Thyroid gland (tissue), 4 donors: ENCODE measurements at places on chromosomes 1 and 21. TPM values are rescaled to one million over a fixed set of nuclear protein-coding genes. Genes with fewer than 3 reads are reported as not detected.

The H3-3A gene
- 493 TPM for total RNA-seq

- no peak for DNase-seq
These were observed 51.3 kb downstream of the HLCS start for GRCh38 chr21:36915014-36915695.

The S100A8 gene
- total RNA-seq, result 6.2 TPM

DNA sequence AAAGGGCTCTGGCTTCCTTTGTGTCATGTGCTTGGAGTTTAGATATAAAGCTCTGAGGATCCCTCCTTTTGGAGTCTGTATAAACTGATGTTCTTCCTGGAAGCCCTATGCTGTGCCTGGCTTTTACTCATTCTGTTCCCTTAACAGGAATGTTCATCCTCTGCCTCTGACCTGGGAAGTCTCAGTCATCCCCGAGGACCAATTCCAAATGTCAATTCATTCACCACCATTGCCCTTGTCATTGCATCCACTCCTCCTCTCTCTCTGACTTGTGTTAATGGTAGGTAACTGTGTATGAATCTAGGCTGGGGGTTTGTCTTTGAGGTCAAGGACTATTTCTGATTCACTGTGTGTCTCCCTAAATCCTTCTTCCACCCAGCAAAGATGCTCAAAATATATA is 204.2 kb upstream of the CAMK1G start:
- no peak for DNase-seq

The SPRR2B gene
- not detected for total RNA-seq

DNA sequence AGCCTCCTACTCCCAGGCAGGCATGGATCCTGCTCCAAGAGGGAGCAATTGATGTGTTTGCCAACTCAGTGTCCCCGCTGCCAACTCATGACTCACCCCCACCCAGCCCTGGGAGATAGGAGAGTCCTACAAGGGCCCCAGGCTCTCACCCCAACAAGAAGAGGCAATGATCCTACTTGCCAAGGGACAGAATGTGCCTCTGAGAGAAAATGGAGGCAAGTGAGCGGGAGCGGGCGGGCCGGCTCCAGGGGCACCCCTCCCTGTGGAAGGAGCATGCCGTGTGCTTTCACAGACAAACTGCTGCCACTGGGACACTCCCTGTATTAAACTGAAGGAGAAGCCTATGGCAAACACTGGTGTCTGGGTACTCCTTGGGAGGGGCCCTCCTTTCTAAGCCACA is 16.7 kb downstream of the PKP1 start:
- peak; percentile 47 for DNase-seq

The S100A7 gene
- total RNA-seq, result not detected

- DNase-seq, result no peak
These were observed 267.8 kb downstream of the C1orf94 start for GRCh38 chr1:34444516-34444915.
